Stimulated activated CD4-positive, alpha-beta T cell treated with anti-CD3 and anti-CD28 coated beads, TNF-alpha, amount 100 ng/mL, for 1 hour (primary cell): ENCODE measurements at places on chromosomes 3 and 15.

DNA sequence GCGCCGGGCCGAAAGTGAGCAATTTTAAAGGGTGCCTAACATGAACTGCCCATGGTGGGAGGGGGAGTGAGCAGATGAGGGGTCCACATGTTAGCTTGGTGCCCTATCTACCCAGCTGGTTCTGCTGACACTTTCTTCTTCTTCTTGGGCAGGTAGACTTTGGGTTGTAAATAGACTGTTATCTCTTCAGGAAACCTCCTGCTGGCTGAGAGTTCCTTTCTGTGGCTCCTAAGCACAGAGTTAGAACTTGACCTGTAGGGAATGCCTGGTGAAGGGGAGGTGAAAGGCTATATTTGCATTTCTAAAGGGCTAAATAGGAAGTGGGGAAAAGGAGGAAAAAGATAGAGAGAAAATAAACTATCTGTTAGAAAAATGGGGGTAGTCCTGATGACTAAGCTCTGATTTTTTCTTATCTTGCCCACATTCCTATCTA lies 521.4 kb upstream of the TGFBR2 start:
- DNase-seq, result no peak

DNA sequence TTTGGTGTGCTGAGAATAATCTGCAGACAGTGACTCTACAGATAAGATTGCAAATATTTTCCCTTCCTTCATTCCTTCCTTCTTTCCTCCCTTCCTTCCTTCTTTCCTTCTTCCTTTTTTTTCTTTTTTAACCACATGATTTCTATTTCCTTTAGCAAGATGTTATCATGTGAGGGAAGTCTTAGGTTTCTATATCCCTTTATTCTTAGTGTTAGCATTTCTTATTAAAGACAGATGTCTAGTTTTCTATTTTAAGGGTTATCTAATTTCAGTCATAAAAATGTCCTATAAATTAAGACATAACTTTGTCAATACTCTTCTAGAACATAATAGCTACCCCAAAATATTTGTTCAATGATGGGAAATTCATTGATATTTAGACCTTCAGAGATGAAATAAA lies 470.9 kb downstream of the LPP start:
- no peak for DNase-seq

- DNase-seq, result no peak
These were observed 1.1 kb downstream of the ANKRD63 start for GRCh38 chr15:40281801-40282146.

DNA sequence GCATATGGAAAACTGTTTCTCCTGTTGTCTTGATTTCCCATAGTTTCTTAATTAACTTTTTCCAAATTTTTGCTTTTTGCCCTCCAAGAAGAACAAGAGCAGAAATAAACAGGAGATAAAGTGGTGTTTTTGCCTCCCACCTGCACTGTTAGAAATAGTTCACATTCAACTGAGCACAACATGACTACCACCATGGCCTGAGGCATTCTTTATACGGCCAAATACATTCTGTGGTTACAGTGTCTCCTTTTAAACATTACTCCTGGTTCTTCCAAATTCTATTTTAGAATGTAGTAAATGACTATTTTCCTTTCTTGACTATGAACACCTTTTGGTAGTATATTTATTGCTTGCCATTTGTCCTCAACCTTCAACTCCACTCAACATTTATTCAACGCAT lies 98.5 kb downstream of the LARS2 start:
- DNase-seq, result no peak

GRCh38 chr3:40719660-40720287 lies 195.0 kb downstream of the ZNF621 start:
- no peak for DNase-seq

- no peak for DNase-seq
These were observed 83.0 kb downstream of the KLHL25 start for GRCh38 chr15:85711580-85712192.

DNA sequence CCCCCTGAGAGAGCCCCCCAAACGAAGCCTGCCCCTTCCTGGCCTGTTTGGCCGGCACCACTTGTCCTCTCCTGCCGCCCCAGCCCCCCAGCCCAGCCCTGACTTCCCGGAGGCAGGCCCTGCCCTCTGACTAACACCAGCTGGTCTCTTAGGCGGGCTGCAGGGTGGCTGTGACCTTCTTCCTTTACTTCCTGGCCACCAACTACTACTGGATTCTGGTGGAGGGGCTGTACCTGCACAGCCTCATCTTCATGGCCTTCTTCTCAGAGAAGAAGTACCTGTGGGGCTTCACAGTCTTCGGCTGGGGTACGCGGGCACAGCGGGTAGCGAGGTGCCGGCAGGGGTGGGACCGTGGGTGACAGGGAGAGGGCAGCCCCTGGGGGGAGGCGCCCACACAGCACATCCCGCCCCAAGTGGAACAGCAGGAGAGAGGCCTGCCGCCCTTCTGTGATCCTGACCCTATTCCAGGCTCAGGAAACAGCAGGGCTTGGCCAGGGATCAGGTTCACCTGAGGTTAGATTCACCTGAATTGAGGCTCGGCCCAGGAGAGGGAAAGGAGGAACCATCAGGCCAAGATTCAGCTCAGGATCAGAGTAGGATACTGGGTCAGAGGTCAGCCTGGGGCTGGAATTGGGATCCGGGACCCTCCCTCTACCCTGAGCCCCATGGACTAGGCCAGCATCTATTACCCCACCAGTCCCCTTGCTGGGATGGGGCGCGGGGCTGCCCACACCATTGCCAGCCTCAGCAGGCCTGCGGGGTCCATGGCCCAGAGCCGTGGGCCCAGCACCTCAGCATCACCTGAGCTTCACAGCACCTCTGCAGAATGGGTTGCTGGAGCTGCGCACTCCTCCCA lies 21.9 kb downstream of the PTH1R start:
- no peak for DNase-seq

DNA sequence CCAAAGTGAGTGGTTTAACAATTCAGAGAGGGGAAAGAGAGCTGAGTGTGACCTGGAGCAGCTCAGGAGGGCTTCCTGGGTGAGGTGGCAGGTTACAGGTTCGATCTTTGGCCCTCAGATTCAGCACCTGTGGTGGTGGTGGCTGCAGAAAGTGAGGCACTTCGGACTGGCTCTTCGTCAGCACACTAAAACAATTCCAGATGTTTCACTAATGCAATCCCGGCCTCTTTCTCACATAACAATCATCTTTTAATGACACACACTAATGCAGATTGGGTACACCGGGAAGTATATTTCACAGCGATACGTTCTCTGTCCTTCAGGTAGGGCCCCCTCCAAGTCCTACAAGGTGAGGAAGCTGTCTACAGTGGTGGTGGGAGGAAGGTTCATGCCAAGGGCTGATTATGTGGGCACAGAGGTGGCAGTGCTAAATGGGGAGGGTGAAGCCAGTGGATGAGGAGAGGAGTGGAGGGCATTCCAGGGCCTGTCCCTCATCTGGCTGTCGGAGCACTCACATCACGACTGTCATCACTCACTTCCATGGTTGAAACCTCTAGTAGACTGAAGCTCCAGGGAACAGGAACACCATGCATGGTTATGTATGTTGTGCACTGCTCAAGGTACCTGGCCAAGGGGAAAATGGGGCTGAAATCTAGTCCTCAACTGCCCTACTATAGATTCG lies 171.1 kb downstream of the RAB11A start:
- DNase-seq, result no peak

DNA sequence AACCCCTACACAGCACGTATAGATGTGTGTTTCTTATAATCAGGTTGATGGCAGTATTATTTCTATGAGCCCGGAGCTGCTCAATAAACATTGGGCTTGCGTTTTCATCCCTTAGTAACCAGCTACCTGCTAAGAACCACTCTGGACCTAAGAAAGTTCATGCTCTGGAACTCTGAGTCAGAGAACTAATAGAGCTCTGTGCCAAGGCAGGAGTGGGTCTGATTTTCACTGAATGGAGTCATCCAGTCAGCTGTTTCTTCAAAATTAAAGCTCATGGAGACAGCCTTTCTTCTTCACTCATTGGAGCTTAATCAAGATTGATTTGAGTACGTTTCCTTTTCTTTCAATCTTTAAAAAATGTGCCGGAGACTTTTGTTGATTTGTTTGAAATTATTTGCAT lies 145.7 kb downstream of the BBX start:
- no peak for DNase-seq

GRCh38 chr15:57698243-57698642 lies 8.3 kb upstream of the POLR2M start:
- DNase-seq, result no peak

DNA sequence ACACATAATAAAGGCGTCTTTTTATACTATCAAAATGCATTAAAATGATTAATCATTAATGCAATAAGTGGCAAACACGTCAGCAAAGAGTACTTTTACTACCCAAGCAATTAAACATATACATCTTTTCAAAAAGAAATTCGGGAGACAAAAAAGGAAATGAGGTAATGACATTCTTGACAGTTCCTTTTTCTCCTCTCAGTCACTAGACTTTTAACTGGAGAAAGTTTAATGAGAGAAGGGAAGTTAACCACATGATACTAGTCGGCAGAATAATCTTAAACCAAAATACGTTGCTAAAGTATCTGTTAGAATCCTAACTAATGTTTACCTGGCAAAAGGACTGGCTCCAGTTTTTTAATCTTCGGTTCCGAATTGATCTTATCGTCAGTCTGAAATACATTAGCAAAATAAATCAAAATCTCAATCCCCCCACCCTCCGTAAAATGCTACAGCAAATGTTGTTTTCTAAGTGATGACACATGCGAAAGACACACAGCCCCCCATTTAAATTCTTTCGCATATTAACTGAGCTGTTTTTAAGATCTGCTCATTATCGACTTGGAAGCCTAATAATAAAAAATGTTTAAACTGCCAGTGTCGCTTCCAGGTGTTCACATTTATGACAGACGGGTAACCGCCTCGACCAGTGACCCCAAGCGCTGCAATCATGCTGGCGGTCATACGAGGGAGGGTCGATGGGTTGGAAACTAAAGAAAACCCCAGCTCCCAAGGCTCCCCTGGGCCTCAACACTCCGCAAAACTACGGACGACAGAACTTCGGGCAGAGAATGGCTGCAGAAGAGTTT lies 778 bp downstream of the MTMR10 start:
- no peak for DNase-seq

DNA sequence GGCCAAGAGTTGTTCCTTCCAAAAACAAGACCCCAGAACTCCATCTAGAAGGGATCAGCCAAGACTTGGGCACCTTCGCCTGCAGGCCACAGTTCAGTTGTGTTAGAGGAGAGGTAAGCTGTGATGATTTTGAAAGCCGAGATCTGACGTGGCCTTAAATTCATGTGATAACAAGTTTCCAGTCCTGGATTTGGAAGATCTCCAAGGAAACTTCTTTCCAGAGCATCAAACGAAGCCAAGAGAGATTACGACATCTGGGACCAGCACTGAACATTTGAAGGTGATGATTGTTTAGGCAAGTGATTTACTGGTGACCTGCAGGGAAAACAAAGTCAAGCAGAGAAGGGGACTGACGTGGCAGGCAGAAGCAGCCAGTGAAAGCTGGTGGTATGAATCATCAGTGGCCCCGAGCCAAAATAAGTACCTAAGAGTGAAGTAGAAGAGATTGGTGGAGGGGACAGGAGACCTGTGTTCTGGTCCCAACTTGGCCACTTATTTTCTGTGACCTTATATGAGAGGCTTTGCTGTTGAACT lies 339.0 kb upstream of the PROK2 start:
- no peak for DNase-seq

DNA sequence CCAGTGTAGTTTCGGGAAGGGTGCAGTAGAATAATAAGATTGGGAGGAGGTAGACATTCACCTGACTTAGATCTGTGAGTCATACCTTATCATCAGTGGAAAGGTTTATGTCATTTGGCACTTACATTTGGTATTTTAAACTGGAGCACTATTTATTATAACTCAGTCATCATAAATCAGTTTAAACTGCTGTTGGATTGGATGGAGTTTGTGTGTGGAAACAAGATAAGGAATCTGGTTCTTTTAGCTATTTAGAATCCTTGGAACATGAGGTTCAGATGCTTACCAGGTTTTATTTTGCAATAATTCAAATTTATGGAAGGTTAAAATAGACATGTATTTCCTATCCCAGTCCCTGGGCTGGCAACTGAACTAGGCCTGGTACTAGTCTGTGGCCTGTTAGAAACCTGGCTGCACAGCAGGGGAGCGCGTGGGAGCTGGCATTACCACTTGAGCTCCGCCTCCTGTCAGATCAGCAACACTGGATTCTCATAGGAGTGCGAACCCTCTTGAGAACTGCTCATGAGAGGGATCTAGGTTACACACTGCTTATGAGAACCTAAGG lies 34.5 kb downstream of the ZFAND6 start:
- no peak for DNase-seq

GRCh38 chr3:134622806-134623365 lies 27.9 kb downstream of the KY start:
- no peak for DNase-seq

GRCh38 chr15:31256378-31257265 lies 70.0 kb upstream of the KLF13 start:
- no peak for DNase-seq

DNA sequence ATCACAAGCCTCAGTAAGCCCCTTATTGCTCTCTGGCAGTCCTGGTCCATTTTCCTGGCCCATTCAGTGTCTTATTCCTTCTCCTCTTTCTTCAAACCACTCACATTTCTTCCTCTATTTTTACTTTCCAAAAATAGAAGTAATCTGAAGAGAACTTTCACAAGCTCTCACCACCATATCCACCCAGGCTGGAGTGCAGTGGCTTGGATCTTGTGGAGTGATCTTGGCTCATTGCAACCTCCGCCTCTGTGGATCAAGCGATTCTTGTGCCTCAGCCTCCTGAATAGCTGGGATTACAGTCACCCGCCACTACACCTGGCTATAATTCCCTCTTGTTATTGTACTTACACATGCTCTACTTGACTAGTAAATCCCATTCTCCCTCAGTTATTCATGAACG lies 16.8 kb downstream of the ARMC8 start:
- no peak for DNase-seq

DNA sequence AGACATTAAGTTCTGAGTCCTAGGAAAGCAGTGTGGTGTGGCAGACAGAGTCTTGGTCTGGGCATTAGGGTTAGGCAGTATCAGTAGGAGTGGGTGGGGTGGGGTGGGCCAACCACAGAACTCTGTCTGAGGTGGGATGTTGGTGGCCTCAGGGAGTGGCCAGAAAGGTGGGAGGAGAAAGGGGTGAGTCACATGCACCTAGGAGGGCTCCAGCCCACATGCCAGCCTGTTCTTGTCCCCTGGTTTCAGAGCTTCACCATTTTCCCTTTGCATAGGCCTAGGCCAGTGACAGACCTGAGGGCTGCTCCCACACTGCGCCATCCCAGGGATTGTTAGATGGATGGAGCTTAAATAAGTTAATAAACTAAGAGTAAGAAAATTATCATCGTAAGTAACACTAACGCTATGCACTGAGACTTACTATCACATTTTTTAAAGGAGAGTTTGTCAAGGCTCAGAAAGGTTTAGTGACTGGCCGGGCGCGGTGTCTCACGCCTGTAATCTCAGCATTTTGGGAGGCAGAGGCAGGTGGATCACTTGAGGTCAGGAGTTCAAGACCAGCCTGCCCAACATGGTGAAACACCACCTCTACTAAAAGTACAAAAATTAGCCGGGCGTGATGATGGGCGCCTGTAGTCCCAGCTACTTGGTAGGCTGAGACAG lies 33.8 kb downstream of the DNASE1L3 start:
- DNase-seq, result no peak
